ENCODE measurements at places on chromosomes 5 and 9. TPM values are rescaled to one million over a fixed set of nuclear protein-coding genes. Genes with fewer than 3 reads are reported as not detected.
A peak's percentile ranks its signal among the peaks of the same experiment; 100 is the strongest.

The KCNMB1 gene
- total RNA-seq: not detected

The PFN3 gene
- total RNA-seq: not detected

The GFI1B gene
- not detected for total RNA-seq

The TAS2R1 gene
- total RNA-seq: not detected

DNA sequence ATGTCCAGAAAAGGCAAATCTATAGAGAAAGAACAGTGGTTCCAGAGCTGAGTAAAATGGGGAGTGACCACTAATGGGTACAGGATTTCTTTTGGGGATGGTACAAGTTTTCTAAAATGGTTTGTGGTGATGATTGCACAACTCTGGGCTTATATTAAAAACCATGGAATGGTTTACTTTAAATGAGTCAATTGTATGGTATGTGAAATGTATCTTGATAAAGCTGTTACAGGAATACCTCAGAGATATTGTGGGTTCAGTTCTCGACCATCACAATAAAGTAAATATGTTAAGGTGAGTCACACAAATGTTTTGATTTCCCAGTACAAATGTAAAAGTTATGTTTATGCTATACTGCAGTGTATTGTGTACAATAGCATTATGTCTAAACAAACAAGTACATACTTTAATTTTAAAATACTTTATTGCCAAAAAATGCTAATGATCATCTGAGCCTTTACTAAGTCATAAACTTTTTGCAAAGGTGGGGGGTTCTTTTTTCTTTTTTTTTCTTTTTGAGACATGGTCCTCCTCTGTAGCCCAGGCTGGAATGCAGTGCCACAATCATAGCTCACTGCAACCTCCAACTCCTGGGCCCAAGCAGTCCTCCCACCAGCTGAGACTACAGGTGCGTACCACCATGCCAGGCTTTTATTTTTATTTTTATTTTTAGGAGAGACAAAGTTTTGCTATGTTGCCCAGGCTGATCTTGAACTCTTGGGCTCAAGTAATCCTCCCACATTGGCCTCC is 65.9 kb downstream of the SHOC1 start:
- H3K36me3 ChIP-seq: peaks cover 12% of the 10 kb centered on the region
- H3K4me1 ChIP-seq: peaks cover 2% of the 10 kb centered on the region
- H3K4me3 ChIP-seq: no peak overlapping the region

DNA sequence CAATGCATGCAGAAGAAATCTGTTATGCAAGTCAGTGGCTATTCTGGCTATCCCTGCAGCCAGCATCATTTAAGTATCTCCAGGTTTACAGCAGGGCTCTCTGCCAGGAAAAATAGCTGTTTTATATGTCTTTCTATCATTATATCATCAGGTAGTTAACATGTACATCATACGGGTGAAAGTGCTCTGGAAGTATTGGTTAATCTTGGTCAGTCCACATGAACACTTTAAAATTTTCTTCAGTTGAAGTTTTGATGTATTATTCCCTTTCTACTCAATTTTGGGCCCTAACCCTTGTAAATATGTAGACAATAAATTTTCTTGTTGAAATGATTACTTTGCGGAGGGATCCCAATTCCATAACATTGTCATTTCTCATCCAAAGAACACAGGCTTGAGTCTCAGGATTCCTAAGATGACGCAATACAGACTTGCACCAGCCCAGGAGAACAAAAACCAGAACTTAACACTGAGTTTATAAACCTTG is 67.5 kb downstream of the SEMA6A start:
- DNase-seq: no peak
- H3K27ac ChIP-seq: no peak overlapping the region
- no peaks in the 10 kb centered on the region for H3K27me3 ChIP-seq
- no peak overlapping the region for H3K4me3 ChIP-seq
- no peaks in the 10 kb centered on the region for H3K36me3 ChIP-seq
- H3K4me1 ChIP-seq: no peaks in the 10 kb centered on the region

DNA sequence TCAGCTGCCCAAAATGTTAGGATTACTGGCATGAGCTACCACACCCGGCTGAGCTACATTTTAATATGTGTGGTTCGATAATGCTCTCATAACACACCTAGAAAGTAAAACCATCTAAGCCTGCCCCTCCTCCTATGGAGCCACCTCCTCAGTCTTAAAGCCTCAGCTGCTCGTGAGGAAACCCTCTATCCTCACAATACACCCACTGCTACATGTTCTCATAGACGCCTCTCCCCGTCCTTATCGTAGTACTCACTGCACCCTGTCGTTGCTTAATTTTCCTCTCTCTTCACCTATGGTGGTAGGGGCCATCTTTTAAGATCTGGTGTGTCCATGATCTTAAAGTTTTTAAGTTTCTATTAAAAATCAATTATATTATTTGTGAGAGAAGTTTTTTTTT is 72.9 kb downstream of the RCL1 start:
- no peak overlapping the region for H3K4me3 ChIP-seq
- DNase-seq: no peak
- H3K4me1 ChIP-seq: peaks cover 8% of the 10 kb centered on the region
- no peaks in the 10 kb centered on the region for H3K27me3 ChIP-seq

DNA sequence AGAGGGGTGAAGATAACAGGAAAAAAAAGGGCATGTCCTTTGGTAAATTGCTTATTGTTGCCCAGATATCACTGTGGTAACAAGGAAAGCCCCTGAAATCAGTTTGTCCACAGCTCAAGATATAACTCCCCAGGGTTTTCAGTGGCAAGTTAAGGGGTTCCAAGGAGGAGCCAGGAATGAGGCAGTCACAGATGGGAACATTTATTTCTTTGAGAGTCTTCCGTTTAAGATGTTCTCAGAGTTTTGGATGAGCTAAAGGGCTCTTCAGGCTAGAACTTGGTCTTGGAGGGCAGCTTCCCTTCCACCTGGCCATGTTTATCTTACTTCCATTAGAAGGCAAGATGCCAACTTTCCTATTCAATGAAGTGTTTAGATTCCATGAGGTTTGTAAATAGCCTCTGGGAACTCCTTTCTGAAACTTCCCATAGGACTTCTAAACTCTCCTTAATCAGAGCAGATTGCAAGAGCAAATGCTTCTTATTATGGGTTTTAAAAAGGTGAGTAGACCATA is 277.6 kb upstream of the TNC start:
- H3K36me3 ChIP-seq: no peaks in the 10 kb centered on the region
- H3K27me3 ChIP-seq: peaks cover 6% of the 10 kb centered on the region
- peaks cover 3% of the 10 kb centered on the region for H3K4me1 ChIP-seq
- no peak for DNase-seq
- no peak overlapping the region for H3K4me3 ChIP-seq

DNA sequence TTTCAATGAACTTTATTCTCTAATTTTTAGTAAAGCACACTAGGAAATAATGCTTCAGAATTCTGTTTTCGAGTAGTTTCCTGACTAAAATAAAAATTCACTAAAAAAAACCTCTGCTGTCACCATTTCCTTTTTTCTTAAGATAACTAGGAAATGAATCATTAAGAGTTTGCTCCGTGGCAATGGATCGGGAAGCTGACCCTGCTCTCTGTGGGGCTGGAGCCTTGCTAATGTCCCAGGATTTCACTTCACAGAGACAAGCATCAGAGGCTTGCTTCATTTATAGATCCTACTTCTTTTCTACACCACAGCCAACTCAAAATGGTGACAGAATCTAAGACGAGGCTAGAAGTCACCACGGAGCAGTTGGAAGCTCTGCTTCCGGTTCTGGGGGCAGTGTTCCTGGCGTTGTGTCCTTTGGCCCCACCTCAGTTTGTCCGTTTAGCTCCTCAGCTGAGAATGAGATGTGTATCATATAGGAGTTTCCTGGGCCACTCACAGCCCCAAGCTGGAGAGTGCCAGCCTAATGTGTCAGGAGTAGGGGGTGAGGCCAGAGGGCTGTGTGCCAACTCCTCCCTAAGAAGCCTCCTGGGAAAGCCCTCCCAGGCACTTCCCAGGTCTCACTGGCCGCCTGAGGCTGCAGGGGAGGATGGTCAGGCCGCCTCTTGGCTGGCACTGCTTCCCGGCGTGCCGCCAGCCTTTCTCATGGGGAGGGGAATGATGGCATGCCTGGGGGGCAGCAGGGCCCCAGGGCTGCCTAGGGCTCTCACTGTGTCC is 19.6 kb downstream of the TENT4A start:
- H3K4me3 ChIP-seq: no peak overlapping the region
- peaks cover 71% of the 10 kb centered on the region for H3K4me1 ChIP-seq
- H3K36me3 ChIP-seq: peaks cover 27% of the 10 kb centered on the region
- no peak for DNase-seq
- H3K27ac ChIP-seq: peak overlapping the region; percentile 27

The SLC4A9 gene
- 0.31 TPM for total RNA-seq

The FAXDC2 gene
- not detected for total RNA-seq

The LHFPL2 gene
- 2.4 TPM for total RNA-seq

DNA sequence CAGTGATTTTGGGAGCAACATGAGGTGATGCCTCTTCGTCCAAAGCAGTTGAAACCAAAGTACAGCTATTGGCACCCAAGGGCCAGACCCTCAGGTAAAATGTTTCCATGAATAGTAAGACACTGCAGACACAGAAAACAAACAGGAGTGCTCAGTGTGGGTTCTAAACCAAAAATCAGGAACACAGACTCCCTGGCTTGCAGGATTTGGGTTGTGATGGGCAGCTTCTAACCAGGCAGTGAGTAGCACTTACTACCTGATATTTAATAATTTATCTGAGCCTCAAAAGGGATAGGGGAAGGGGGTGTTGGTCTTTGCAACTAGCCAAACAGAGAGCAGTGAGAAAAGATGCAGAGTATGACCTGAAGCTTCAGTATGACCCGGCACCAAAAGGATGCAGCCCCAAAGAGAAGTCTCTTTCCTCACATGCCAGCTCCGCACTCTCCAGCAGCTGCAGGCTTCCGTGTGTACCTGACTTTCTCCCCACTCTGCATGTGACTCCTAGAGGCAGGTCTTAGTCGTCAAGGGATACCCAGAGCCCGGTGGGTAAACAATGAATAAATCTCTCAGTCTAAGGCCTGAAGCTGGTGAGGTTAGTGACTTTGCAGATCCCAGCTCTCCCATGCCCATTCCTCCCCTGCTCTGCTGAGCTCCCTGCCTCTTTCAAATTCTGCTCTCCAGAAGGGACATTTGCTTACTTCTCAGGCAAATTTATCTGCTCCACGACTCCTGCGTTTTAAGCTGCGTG is 105.4 kb upstream of the SPOCK1 start:
- peaks cover 43% of the 10 kb centered on the region for H3K27me3 ChIP-seq
- no peaks in the 10 kb centered on the region for H3K36me3 ChIP-seq
- H3K4me3 ChIP-seq: no peak overlapping the region

DNA sequence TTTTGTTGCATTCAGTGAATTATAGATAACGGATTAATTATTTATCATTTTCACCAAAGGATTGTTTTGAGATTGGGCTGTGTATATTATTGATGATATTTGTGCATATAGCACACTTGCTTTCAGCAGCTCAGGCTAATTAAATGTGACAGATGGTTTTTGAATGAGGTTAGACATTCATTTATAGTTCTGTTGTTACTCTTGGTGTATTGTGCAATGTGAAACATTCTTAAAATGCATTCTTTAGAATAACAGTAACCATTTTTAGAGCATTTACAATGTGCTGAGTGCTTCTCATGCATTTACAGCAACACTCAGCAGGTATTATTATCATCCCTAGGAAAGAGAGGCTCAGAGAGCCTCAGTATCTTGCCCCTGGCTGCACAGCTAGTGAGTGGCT is 23.8 kb downstream of the NANS start:
- H3K4me3 ChIP-seq: no peak overlapping the region
- H3K27me3 ChIP-seq: no peaks in the 10 kb centered on the region
- H3K36me3 ChIP-seq: peaks cover 28% of the 10 kb centered on the region
- no peak overlapping the region for H3K27ac ChIP-seq
- no peak for DNase-seq

The UGT3A2 gene
- total RNA-seq: not detected

- no peak overlapping the region for H3K27ac ChIP-seq
- peaks cover 20% of the 10 kb centered on the region for H3K4me1 ChIP-seq
- H3K27me3 ChIP-seq: no peaks in the 10 kb centered on the region
- H3K4me3 ChIP-seq: no peak overlapping the region
Measured at GRCh38 chr5:37720550-37720952, 119.3 kb downstream of the GDNF start.

- no peaks in the 10 kb centered on the region for H3K4me1 ChIP-seq
- no peak overlapping the region for H3K27ac ChIP-seq
- peaks cover 2% of the 10 kb centered on the region for H3K27me3 ChIP-seq
- H3K4me3 ChIP-seq: no peak overlapping the region
- peaks cover 13% of the 10 kb centered on the region for H3K36me3 ChIP-seq
Measured at GRCh38 chr5:102873379-102873932, 118.4 kb downstream of the PAM start.

- no peaks in the 10 kb centered on the region for H3K36me3 ChIP-seq
- no peak overlapping the region for H3K27ac ChIP-seq
- H3K27me3 ChIP-seq: no peaks in the 10 kb centered on the region
- H3K4me3 ChIP-seq: no peak overlapping the region
Measured at GRCh38 chr5:155189981-155190380, 176.4 kb downstream of the KIF4B start.
